Kidney (tissue), 22 donors: ENCODE measurements at places on chromosomes 7 and 10. TPM values are rescaled to one million over a fixed set of nuclear protein-coding genes. Genes with fewer than 3 reads are reported as not detected.

Gene NXPH1
- not detected for total RNA-seq

Gene CDK1
- total RNA-seq: 3.3 TPM

Gene LRRTM3
- 0.22 TPM for total RNA-seq

Gene TFEC
- 14.4 TPM for total RNA-seq

Gene HGF
- total RNA-seq: 23.8 TPM

Gene CPXM2
- total RNA-seq: 18.1 TPM

Gene C10orf88
- total RNA-seq: 7.6 TPM

Gene SLC18A2
- 4.6 TPM for total RNA-seq

Gene HSPA12A
- 33.5 TPM for total RNA-seq

Gene C10orf62
- 1.6 TPM for total RNA-seq

Gene SSC4D
- 2.1 TPM for total RNA-seq

Gene SH2B2
- total RNA-seq: 11.0 TPM

Gene MMP21
- total RNA-seq: 0.13 TPM

Gene MLXIPL
- total RNA-seq: 26.2 TPM

Gene CLIP2
- total RNA-seq: 19.1 TPM

Gene DYNC1I1
- 2.6 TPM for total RNA-seq

Gene CABCOCO1
- total RNA-seq: 2.3 TPM

Gene IFIT1B
- not detected for total RNA-seq

Gene OR9A2
- total RNA-seq: not detected

Gene DRGX
- total RNA-seq: not detected

Gene ZYX
- 193 TPM for total RNA-seq

Gene PNLIPRP1
- not detected for total RNA-seq

Gene CNPY4
- 11.6 TPM for total RNA-seq
